Upper lobe of left lung (tissue), 6 donors: ENCODE measurements at places on chromosomes 7 and 10.

DNA sequence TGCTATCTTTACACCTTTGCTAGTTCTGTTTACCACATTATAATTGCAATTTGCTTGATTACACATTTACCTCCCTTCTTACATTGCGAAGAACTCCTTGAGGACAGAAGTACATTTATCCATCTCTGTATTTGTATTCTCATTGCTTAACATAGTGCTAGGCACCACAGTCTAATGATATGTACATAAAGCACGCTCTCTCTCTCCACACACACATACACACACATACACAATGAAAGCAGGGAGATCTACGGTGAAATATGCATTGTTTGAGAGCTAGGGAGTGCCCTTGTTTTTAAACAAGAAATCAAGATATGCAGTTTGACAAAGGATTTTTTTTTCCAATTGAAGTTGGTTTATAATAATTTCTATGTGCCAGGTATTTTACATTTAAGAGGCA is 148.7 kb downstream of the BMPER start:
- no peak for DNase-seq

DNA sequence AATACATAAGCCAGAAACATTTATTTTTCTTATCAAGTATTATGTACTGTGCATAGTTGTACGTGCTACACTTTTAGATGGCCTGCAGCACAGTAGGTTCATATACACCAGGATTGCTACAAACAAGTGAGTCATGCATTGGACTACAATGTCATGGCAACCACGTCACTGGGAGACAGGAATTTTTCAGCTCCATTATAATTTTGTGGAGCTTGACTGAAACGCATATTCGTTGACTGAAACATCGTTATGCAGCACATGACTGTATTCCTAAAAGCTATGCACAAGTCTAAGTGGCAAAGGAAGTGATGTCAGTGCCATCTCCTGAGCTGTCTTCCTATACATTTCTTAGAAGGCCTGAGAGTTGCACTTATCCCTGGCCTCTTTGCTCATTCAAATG is 871.8 kb downstream of the IPMK start:
- DNase-seq: no peak

DNA sequence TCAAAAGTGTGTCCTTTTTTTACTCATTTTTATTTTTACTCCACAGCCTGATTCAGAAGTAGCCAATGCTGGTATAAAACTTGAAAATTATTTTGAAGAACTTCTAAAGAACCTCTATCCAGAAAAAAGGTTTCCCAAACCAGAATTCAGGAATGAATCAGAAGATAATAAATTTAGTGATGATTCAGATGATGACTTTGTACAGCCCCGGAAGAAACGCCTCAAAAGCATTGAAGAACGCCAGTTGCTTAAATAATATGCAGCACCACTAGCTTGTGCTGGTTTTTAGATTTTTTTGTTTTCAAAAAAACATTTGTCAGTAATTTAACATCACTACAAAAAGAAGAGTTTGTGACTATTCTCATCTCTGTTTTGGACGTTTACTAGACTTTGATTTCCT is 116.5 kb downstream of the SVOPL start:
- DNase-seq: no peak

DNA sequence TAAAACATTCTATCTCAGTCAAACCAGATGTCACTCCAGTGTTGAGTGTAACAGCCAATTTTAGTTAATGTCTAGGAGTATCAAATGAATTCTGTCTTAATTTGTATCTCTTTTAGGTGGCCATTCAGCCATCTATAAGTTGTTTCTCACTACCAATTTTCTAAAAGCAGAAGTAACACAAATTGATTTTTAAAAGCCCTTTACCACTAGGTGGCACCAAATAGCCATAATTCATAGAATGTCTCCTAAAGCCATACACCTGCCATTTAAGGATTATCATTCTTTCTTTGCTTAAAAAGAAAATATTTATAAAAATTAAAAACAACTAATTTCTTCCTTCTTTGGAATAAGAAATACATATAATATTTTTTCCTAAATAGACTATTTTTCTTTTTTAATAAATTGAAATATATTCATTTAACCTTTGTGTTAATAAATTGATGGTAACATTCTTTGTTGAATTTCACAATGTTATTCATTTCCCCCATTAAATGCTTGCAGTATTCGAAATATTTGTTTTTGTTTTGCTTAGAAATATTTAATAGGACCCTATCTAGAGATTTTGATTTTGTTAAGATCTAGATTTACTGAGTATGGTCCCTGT is 107.8 kb upstream of the PPP1R3A start:
- DNase-seq: no peak

DNA sequence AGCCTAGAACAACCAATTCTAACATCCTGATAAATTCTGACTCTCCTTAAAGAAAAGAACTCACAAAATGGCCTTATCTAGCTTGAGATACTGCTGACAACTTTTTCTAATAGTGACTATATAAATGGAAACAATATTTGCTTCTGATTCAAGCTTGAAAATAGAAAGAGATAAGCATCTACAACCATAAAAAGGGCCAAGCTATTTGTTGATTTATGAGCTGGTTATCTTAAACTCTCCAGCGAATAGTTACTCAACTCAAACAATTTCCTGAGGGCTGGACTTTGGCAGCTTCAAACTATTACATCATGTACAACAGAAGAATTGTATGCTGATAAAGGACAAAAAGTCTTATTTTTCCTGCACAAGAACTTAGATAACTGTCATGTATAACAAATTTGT is 4.6 kb downstream of the USP54 start:
- no peak for DNase-seq

DNA sequence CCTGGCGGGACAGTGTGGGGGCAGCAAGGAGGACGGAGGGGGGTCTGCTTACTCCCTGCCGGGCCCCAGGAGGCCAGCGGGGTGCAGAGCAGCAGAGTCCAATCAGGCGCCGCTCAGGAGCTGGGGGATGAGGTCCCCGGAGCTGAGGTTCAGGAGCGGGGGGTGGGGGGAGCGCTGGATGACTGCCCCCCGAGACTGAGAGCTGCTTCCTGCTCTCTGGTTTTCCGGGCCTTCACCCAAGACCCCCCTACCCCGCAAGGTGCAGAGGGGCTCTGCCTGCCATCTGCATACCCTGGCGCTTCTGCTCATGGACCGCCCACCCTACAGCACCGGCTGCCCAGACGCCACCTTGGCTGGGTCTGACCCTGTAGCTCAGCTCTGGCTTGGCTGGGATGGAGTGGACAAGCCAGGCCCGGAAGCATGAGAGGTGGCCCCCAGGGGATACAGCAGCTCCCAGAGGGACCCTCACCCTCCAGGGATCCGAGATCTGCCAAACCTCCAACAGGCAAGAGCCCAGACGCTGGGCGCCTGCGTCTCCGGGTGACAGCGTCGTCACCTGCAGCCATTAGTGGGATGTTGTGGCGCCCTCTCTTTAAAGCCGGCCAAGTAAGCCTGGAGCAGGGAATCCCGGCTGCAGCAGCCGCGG is 930 bp downstream of the KNDC1 start:
- no peak for DNase-seq

- DNase-seq: no peak
Observed at GRCh38 chr7:96674565-96674964, 35.1 kb downstream of the SEM1 start.

- DNase-seq: no peak
Observed at GRCh38 chr10:127356360-127356759, 160.0 kb upstream of the INSYN2A start.

GRCh38 chr10:6601246-6601805 is 21.2 kb upstream of the PRKCQ start:
- DNase-seq: no peak

- DNase-seq: no peak
Observed at GRCh38 chr10:70698211-70698610, 25.9 kb downstream of the ADAMTS14 start.

DNA sequence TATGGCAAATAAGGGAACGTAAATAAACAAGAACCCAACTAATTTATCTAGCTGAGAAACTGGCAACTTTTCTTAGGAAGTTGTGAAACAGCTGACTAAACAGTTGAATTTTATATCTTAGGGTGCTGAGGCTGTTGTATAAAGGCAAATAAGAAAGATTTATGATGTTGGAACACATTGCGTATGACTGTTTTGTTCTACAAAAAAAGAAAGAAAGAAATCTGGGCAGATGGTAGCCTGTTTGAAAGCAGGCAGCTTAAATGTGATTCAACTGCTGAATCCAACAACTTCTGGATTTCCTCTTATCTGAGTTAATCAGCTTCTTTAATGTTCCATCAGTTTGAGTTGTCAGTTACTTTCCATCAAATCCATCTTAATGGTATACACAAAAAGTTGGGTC is 214.5 kb downstream of the SNX13 start:
- DNase-seq: no peak

DNA sequence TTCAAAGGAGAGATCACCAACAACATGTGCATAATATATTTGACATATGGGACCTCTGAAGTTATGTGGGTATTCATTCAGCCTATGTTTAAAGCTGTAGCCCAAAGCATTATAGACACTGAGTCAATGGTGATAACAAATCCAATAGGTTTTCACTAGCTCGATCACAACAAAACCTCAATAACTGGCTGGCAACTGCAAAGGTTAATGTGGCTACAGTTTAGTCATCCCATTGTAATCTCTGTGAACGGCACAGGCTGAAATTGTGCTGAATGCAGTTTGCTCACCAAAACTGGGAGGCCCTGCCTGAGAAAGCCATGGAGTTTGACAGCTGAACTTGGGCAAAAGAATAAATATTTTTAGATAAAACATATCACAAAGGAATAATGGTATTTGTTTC is 152.4 kb upstream of the ADO start:
- no peak for DNase-seq

DNA sequence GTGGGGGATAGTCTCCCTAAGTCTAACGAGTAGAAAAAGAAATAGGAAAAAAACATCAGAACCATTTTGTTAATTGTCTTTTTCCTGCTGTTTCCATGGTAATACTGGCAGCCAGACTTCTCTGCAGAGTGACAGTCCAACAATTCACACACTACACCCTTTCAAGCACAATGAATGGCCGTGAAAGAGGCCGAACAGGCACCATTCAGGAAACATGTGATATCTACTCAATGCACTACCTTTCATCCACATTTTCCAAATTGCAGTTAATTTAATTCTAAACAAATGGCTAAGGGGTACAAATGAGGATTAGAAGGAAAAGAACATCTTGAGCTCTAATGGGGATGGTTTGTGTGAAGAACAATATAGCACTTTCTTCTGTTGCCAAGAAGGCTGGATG is 358.5 kb upstream of the ANKRD30A start:
- no peak for DNase-seq

- DNase-seq: no peak
Observed at GRCh38 chr7:31186202-31186601, 134.1 kb downstream of the ADCYAP1R1 start.

GRCh38 chr7:22338411-22338810 is 18.5 kb downstream of the RAPGEF5 start:
- no peak for DNase-seq

DNA sequence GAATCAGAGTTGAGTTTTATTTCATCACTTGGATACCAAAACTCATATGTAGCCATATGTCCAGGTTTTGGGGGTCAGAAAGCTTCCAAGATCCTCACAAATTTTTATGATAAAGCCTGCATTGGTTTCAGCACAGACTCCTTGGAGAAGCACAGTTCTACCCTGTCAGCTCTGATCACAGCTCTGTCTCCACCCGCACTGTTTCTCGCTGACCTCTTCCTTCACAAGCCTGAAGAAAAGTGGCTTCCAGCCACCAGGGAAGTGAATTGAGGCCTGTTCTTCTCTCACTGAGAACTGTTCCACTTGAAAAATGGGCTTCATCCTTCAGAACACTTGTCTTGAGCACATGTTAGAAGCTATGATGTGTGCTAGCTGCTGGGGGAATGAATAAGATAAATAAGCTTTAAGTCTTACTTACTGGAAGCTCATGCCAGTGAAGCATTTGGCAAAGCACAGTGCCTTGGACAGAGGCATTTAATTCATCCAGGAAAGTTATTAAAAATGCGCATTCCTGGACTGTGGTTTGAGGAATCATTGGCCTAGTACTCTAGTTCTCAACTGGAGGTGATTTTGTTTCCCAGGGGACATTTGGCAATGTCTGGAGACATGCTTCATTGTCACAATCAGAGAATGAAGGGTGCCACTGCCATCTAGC is 133.6 kb downstream of the BMPER start:
- DNase-seq: no peak

GRCh38 chr7:113639221-113639620 is 279.6 kb downstream of the PPP1R3A start:
- no peak for DNase-seq

DNA sequence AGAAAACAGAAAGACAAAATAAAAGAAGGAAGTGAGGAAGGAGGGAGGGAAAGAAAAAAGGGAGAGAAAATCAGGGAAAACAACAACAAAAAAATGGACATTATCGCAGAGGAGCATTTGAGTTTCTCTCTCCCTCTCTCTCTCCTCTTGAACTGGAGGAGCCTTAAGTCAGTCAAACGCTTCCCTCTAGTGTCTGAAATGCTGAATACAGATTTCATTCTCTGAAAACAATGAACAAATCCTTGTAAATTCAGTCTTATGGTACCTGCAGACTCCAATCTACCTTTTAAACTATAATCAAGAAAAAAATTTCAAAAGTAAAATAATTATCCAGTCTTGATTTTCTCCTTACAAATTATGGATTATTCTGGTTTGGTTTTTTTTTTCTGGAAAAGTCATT is 89.2 kb upstream of the PFKP start:
- no peak for DNase-seq

- DNase-seq: no peak
Observed at GRCh38 chr7:157113607-157114006, 25.1 kb upstream of the UBE3C start.

DNA sequence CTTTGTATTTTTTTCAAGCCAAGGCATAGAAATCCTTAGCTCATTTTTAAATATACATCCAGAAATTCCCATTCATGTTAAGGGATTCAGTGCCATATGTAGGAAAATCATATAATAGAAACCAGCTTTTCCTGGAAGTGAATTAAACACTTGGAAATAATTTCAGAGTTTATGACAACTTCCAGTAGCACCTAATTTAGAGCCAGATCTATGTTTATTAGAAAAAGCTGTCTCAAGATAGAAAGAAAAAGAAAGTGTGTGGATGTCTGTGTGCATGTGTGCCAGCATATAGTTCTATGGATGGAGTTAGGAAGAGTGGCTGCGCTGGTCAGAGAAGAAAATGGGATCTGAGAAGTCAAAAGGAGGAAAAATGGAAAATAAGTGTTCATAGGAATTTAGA is 225.7 kb downstream of the DGKB start:
- DNase-seq: no peak

GRCh38 chr7:43195256-43195655 is 82.8 kb downstream of the HECW1 start:
- no peak for DNase-seq

DNA sequence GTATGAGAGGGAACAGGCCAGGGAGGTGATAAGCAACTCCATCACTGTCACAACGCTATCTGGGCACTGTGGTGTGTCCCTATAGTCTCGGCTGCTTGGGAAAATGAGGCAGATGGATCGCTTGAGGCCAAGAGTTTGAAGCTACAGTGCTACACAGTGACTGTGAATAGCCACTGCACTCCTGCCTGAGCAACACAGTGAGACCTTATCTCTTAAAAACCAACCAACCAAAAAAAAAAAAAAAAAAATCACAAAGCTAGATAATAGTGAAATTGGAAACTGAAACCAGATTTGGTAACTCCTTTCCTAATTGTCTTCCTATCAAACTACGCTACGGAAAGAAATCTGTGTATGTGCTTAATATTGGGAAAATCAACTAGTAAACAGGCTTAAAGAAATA is 14.1 kb downstream of the MICU1 start:
- no peak for DNase-seq
